KBM-7 (cell line): ENCODE measurements at places on chromosomes 6 and 20.
A peak's percentile ranks its signal among the peaks of the same experiment; 100 is the strongest.

- DNase-seq = no peak
Observed at GRCh38 chr6:84652356-84653026, 111.9 kb downstream of the TBX18 start.

DNA sequence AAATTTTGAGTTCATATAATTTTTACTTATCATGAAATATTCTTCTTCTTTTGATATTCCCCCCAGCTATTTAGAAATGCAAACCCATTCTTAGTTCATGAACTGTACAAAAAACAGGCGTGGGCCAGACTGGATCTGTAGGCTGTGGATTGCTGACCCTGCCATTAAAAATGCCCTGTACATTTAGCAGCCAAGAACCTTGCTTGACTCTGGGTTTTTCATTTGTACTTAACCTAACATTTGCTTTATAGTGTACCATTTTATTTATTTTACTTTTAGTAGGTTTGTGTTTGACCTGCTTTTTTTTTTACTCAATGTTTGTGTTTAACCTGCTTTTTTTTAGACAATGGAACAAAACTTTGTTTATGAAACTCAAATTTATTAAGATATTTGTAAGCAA lies 14.9 kb downstream of the CD109 start:
- DNase-seq = no peak

DNA sequence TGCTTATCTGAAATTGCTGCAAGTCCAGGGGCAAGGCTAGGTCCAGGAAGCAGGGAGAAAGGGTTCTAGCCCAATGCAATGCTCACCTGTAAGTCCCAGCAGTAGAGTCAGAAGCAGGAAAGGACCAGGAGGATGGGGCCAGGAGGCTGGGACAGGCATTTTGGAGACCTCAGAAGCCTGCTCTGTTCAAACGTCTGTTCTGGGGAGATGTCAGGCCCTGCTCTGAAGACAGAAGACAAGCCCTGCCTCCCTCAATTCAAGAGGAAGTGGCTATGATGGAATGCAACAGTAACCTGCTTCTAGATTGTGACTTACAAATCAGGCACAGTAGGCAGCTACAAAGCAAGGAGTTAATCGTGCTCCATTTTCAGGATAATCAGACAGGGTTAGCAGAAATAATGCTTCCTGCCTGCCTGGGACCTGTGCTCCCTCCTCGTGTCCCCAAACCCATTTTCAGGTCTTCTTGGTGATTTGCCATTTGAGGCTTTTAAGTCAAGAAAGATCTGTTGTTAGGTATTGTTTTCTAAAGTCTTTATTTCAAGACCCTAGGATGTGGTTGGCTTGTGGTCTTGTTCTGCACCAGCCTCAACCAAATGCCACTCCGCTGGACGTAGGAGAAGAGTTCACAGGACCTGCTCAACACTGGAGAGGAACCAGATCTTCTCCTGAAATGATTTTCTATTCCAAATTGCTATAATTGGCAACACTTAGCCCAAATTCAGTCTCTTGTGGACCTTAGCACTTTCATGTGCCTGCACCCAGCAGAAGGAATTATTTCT lies at the start of gene SIRPG:
SIRPG (minus strand) TSS at position 224 of the 779 bp plus-strand sequence; CDS start at position 159, 65 bp downstream.
- peak; percentile 8 for DNase-seq

DNA sequence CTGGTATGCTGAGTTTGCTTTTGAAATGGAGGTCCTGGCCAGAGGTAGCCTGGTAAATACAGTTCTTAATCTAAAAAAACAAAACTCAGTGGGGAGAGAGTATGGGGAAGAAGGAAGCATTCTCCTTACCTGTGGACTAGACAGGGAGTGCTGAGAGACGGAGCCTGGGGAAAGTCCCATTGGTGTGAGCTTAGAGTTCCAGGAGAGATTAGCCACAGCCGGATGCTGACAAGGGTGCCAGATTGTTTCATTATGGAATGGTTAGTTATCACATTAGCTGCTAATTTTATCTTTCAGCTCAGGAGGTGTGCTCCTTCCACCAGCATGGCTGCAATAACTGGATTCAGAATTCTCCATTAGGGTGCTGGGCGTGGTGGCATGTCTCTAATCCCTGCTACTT lies 75.9 kb downstream of the RREB1 start:
- no peak for DNase-seq

DNA sequence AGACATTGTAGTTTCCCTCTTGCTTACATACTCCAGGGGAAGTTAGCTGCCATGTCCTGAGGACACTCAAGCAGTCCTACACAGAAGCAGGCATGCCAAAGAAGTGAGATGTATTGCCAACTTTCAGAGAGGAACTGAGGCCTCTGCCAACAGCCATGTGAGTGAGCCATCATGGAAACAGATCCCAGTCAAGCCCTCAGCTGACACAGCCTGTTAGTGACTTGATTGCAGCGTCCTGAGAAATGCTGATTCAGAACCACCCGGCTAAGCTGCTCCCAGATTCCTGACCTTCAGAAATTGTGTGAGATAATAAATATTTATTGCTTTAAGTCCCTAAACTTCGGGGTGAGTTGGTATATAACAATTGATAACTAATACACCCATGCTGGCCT lies 38.1 kb downstream of the GSTA2 start:
- DNase-seq = no peak

GRCh38 chr6:107538856-107539387 lies 49.0 kb downstream of the SOBP start:
- no peak for DNase-seq

GRCh38 chr6:39441986-39442385 lies 119.5 kb upstream of the KCNK16 start:
- no peak for DNase-seq

DNA sequence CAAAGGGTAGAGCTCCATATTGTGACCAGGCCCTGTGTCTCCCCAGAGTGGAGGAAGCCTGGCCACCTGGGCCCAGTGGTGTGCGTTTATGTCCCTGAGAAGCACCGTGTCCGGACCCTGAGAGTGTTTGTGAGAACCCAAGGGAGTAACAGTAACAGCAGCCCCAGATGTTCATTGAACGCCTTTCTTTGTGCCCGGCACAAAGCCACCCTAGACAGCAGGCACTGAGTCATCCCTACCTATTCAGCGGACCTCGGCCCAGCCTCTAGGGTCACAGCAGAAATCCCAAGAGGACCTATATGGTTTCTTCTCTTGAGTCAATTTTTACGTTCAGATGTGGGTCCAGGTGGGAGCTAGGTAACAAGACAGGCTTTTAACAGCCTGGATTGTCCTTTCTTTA lies 24.5 kb downstream of the BCAS4 start:
- DNase-seq = no peak

GRCh38 chr6:131924881-131925474 lies 26.2 kb downstream of the CCN2 start:
- peak; percentile 35 for DNase-seq

- no peak for DNase-seq
Observed at GRCh38 chr6:53896196-53896595, 101.4 kb downstream of the LRRC1 start.

DNA sequence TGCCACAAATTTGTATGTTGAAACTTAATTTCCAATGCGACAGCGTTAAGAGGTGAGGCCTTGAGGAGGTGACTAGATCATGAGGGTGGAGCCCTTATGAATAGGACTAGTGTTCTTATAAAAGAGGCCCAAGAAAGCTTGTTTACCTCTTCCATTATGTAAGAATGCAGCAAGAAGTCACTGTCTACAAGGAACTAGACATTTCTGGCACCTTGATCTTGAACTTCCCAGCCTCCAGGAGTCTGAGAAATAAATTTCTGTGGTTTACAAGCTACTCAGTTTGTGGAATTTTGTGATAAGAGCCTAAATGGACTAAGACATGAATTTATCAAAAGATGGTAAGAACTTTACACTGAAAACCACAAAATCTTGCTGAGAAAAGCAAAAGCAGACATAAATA lies 173.6 kb upstream of the SGK1 start:
- no peak for DNase-seq

DNA sequence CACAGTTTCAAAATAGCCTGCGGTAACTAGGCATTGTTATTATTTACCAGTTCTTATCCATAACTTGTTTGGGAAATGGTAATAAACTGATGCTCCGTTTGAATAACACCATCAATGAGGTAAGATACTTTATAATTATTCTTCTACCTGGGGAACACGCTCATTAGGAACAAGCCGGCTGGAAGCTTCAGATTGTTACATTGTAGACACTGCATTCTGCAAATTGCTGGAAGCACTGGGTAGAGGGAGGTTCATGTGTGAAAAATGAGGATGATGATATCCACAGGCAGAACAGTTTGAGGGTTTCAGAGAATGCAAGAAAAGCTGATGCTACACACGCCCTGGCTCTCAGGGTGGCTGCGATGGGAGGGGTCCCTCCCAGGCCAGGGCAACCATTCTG lies 560.6 kb upstream of the AGPAT4 start:
- no peak for DNase-seq

DNA sequence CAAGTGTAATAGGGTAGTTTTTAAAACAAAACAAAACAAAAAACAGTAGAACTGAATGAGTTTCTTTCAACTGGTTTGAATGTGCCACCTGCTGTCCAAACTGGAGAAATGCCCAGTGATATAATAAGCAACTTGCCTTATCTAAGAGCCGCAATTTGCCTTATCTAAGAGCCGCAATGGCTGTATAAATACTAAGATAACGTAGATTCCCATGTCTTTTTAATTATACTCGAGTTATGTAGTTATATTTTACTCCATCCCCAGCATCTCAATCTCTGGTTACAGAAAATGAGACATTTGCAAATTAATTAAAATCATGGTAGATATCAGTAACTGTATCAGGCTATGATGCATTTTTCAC lies 67.2 kb downstream of the RPP40 start:
- peak; percentile 35 for DNase-seq

DNA sequence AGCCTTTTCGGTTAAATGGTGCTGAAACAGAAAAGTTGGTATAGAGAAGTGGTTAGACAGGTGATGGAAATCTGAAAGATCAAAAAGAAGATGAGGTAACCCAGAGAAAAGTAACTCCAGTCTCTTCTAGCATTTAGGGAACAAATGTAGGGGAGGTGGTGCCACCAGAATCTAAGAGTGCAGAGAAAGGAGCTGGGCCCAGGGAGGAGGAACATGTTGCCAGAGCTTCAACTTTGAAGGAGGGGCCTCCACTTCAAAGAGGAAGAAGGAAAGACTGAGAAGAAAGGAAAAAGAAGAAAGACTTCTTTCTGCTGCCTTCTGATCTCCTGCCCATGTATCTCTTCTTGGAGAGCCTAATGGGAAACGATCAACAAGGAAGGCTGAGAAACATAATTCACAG lies 23.5 kb upstream of the ATRN start:
- DNase-seq = peak; percentile 45

GRCh38 chr6:21213492-21213891 lies 380.1 kb upstream of the SOX4 start:
- no peak for DNase-seq

- DNase-seq = peak; percentile 29
Observed at GRCh38 chr6:39314273-39314795, at the start of gene KCNK17. TSS of gene KCNK17 (minus strand) at chr6:39314419. CDS start at chr6:39314320, 99 bp downstream.

GRCh38 chr6:149147938-149148718 lies 169.4 kb upstream of the TAB2 start:
- DNase-seq = peak; percentile 47

DNA sequence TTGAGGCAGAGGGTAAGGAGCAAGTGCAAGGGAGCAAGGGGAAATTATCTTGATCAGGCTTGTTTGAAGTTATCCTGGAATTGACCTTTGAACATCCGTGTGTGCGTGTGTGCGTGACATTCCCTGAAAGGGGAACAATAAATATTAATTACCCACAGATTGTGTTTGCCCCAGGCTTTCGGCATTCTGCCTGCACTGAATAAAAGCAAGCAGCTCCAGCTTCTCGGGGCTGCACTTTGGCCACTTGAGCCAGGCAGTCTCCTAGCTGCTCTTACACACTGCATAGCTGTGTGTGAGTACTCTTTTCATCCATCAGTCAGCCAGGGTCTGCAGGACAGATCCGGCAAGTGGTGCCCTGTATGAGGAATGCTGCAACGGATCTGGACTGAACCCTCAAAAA lies 107.7 kb upstream of the BTN3A2 start:
- no peak for DNase-seq

- no peak for DNase-seq
Observed at GRCh38 chr20:7516621-7517111, 423.6 kb downstream of the HAO1 start.

- DNase-seq = no peak
Observed at GRCh38 chr20:53489528-53489927, 104.1 kb downstream of the ZNF217 start.

GRCh38 chr6:4892785-4893485 lies 110.9 kb downstream of the RPP40 start:
- DNase-seq = no peak

GRCh38 chr6:108312605-108313004 lies 17.8 kb downstream of the AFG1L start:
- DNase-seq = no peak

DNA sequence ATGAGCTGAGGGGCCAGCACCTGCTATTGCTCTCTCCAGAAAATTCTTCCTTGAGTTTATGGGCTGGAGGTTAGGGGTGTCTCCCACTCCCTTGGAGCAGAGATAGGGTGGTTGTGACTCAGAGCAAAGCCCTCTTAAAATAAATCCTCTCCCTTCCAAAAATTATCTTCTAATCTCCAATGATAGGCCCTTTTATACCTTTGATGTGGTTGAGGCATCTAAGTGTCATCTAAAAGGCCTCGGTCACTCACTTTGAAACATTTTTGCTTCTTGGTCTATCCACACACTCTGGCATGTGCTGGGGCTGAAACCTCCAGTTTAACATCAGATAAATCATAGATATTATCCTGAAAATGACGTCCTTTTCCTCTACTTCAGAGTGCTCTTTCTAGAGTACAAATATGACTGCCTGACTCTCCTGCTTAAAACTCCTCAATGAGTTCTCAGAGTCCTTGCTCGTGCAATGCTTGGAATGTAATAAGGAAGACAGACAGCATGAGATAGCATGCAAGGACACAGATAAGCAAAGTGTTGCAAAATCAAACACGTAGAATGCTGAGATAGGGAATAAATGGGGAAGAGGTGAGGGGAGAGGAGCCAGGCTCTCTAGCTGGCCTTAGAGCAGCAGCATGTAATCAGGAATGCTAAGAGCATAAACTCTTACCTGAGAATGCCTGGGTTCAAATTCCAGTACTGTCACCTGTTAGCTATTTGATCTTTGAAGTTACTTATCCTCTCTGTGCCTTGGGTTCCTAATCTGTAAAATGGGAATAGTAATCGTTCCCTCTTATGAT lies 374.1 kb upstream of the CITED2 start:
- peak; percentile 11 for DNase-seq
